ENCODE measurements at places on chromosomes 1 and 21.

DNA sequence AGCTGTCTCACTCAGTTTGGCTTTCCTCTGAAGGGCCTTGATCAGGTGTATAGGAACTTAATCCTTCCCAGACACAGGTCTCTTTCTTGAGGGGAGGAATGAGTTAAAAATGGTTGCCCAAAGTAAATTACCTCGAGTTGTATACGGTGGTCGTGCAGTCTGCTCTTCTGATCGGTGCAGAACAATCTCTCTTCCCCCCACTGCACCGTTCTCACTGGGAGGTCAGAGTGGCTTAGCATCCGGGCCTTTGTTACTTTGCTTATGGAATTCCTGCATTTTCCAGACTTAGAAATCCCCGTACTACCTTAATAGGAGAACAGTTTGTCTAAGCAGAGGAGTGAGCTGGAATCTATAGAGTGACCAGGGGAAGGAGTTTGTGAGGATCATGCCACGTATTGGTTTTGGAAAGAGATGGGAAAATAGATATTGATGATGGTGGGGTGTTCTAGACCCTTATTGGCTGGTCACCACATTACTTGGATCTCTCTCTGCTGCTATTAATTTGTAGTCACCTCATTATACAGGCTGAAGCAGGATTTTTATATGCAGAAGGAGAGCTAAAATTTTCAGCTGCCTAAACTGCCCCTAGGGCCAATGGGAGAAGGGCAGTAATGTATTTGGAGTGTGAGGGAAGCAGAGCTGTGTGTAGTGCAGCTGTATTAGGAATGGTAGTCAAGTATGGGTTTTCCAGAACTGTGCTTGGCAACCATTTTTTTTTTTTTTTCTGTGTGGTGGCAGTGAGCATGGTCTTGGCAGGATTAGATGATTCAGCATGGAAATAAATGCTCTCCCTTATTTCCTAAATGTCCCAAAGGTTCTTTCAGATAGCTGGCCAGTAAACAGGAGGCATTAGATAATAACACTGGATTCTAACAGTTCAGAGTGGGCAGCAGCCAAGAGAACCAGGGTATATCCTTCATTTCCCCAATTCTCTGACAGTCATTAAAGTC, 81.5 kb downstream of the NDUFS5 start:
- DNase-seq, result no peak

GRCh38 chr1:183577897-183578465, 12.3 kb downstream of the NCF2 start:
- no peak for DNase-seq

DNA sequence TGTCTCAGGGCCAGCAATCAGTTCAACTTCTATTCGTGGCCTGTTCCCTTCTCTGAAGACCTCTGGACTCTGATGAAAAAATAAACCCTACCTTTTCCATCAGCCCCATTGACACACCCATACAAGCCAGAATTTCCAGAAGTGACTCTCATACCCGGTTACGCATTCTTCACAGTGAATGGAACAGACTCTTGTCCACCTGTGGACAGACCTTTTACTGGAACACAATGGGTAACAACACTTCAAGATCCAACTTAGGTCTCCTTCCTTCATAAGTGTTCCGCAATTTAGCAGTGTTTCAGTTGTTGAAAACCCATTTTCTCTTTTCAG, 2.6 kb upstream of the NPL start:
- DNase-seq, result no peak

- peak; percentile 79 for DNase-seq
Measured at GRCh38 chr1:109478806-109479205, 4.9 kb upstream of the ATXN7L2 start.

GRCh38 chr1:1832166-1832565, 53.9 kb upstream of the NADK start:
- no peak for DNase-seq

DNA sequence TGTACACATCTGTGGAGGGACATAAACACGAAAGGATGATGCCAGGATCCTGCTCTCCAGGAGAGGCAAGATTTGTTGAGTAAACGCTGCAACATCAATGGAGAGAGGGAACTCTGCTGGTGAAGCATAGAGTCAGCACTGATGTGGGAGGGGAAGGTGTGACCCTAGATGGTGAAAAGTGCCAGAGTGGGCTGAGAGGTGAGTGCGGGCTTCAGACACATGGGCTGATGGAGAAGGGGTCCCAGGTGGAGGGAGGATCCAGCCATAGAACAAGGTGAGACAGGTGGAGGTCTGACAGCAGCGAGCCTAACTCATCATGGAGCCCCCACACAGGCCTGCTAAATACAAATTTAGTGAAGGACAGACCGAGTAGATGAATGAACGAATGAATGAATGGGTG, 9.7 kb downstream of the RD3 start:
- no peak for DNase-seq

- DNase-seq, result no peak
Measured at GRCh38 chr1:28855969-28856368, 44.0 kb downstream of the OPRD1 start.

DNA sequence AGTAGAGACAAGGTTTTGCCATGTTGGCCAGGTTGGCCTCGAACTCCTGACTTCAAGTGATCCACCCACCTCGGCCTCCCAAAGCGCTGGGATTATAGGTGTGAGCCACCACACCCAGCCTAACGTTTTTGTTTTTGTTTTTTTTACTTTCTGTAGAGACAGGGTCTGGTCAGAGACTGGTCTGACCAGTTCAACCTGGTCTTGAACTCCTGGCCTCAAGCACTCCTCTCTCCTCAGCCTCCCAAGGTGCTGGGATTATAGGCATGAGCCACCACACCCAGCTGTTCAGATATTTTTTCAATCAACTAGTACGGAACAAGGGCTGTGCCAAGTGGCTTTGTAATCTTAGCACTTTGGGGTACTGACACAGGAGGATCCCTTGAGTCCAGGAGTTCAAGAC, 209.5 kb downstream of the RERE start:
- no peak for DNase-seq

DNA sequence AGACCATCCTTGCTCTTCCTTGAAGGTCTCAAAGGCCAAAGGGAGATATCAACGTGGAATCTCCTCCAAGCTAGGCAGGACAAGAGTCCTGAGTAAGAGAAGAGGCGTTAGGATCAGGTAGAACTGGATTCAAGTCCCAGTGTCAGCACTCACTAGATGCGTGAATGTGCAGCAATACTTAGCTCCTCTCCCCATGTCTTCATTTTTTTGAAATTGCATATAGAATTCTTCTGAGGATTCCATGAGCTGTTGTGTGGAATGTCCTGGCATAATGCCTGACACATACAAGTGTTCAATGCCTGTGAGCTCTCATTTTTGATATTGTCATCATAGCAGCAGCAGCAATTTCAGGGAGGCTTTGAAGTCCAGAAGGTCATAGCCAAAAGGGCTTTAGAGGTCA, 333.2 kb downstream of the KCNH1 start:
- no peak for DNase-seq

- DNase-seq, result no peak
Measured at GRCh38 chr1:241007668-241008067, 349.3 kb downstream of the RGS7 start.

DNA sequence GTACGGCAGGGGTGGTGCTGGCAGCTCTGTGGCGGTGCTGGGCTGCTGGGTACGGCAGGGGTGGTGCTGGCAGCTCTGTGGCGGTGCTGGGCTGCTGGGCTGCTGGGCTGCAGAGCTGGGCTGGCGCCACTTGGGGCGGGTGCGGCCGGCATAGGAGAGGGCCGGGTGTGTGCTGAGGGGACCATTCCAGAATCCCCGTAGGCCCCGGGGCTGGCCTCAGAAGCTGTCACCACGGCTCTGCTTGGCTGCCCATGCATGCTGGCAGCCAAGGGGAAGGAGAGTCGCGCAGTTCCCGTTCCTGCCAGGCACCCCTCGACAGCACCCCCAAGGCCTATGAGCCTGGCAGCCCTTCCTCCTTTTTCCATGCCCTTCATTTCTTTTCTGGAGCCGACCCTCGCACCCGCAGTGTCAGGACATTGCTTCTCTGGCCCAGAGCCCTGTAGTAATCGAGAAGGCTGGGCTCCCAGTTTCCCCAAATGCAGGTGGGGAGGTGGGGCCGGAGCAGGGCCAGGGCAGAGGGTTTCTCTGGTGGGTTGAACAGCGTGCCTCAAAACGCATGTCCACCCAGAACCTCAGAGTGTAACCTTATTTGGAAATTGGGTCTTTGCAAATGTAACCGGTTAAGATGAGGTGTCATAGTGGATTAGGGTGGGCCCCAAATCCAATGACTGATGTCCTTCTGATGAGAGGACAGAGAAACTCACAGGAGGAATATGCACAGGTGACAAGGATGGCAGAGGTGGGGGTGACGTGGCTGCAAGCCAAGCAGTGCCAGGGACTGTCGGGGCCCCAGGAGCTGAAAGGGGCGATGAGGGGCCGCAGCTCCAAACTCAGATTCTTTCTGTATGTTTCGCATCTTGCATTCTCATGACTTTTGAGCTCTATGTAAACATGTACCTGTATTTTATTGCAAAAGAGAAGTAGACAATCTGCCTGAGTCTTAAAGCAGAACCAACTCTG, 71.0 kb upstream of the ACTRT2 start:
- no peak for DNase-seq

DNA sequence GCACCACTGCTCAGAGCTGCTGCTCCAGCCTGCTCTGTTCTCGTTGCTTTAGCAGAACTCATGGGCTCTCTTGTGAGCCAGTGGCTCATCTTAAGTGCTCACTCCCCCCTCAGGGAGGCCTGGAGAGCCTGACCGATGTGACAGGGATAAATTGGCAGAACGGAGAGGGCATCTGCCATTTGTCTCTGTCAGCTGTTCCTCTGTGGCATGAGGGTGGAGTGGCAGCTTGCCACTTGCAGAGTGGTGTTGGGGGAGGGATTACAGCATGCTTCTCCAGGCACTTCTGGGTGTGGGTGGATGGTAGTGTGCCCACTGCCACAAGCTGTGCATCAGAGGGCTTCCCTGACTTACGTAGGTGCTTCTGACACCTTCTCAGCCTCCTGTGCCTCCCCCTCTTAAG, 229.5 kb downstream of the PAPPA2 start:
- no peak for DNase-seq
